ENCODE measurements at places on chromosomes 3 and 15. TPM values are rescaled to one million over a fixed set of nuclear protein-coding genes. Genes with fewer than 3 reads are reported as not detected.

DNA sequence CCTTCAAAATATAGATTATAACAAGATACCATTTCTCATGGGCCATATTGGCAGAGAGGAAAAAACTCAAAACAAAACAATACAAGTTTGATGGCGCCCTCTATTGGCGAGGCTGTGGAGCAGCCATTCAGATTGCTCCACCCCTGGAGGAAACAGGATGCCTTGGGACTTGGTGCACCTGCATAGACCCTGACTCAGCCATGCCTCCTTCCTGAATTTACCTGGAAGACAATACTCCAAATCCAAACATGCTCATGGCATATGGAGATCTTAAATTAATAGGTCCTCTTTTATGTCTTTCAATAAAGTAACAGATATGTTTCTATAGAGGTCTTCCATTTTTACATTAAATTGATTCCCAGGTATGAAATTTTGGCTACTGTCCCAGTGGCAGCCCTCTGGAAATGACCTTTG, 90.0 kb downstream of the APBA2 start:
- no peak for DNase-seq

DNA sequence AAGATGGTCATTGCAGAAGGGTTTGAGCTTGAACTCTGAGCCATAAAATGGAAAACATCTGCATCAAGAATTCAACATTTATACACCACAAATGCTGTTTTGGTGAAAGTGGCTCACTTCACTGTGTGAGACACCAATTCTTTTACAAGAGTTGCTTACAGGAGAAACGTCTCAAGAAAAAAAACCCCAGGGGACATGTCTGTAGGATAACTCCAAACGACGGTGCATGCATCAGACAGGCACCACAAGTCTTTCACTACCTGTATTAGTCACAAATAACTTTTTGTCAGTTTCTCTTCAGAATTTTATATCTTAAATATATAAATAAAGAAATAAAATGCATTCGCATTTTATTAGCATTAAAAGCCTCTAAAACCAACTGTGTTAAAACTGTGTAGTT, 164.3 kb downstream of the EFHB start:
- DNase-seq = no peak

GRCh38 chr3:42605546-42606173, 5.2 kb downstream of the NKTR start:
- DNase-seq = no peak

- no peak for DNase-seq
Measured at GRCh38 chr3:34619990-34620389, 821.6 kb downstream of the PDCD6IP start.

The EAF2 gene
- total RNA-seq = 1.4 TPM

The CHRNB4 gene
- total RNA-seq = not detected

DNA sequence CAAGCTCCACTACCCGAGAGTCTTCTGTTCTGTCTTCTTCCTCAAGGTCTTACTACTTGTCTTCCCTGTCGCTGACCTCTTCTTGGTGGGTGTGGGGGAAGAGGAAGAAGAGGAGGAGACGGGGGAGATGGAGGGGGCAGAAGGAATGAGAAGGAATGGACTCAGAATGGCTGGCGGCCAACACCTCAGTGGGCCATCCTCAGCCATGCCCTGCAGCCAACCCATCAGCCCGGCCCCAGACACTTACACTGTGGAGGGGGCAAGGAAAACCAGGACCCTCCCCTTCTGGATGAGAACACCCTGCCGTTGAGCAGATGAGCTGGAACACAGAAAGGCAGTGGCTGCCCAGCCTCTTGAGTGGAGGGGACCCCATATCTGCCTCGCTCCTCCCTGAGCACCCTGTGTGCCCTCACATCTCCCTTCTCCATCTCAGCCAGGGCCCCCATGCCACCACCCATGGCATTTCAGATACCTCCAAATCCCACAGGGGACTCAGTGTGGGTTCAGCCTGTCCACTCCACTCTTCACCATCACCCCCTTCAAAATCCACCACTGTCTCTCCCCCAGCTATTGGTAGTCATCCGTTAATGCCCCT, 45.5 kb upstream of the PRR23E start:
- DNase-seq = no peak

- no peak for DNase-seq
Measured at GRCh38 chr3:167718582-167718981, 16.1 kb downstream of the PDCD10 start.

The ACTC1 gene
- not detected for total RNA-seq

DNA sequence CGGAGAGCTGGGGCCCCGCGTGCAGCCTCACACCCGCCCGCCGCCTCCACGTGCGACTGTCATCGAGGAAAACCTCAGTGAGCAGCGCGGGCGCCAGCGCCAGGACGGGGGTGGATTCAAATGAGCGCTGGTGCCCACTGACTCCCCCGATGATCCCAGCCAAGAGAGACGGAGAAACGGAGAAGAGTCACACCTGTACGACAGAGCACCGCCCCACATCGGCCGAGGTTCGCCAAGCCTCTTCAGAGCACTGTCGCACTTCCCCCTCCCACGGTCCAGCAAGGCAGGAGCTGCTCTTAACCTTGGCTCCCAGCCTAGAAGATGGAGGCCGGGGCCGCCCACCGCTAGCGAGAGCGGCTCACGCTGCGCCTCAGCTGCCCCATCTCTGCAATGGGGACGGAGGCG, 130.9 kb upstream of the IQSEC1 start:
- DNase-seq = peak; percentile 31

The STRA6 gene
- total RNA-seq = 0.36 TPM

DNA sequence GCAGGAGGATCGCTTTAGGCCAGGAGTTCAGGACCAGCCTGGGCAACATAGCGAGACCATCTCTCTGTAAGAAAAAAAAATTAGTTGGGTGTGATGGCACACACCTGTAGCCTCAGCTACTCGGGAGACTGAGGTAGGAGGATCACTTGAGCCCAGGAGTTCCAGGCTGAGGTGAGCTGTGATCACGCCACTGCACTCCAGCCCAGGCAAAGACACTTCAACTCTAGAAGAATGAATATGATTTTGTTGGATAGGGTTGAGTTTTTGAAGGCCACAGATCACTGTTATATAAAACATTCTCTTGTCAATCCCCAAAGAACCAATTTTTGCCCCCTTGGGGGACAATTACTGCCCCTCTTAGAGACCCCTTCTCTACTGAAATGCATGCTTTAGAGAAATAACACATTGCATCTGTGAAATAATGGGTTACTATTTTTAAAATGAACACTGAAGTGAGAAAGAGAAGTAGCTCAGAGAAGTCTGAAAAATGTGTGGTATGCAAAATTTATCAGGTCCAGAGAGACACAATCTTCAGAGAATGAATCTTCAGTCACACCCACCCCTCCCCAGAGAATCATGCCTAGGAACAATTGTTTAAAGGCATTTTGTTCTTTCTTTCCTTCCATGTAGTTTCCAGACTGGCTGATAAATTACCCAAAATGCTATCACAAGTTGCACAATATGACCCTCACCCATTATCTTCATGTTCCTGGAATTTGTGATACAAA, 42.7 kb downstream of the METTL6 start:
- no peak for DNase-seq

The IMPG2 gene
- total RNA-seq = 0.36 TPM

- DNase-seq = no peak
Measured at GRCh38 chr3:28986922-28987321, 293.9 kb upstream of the RBMS3 start.

DNA sequence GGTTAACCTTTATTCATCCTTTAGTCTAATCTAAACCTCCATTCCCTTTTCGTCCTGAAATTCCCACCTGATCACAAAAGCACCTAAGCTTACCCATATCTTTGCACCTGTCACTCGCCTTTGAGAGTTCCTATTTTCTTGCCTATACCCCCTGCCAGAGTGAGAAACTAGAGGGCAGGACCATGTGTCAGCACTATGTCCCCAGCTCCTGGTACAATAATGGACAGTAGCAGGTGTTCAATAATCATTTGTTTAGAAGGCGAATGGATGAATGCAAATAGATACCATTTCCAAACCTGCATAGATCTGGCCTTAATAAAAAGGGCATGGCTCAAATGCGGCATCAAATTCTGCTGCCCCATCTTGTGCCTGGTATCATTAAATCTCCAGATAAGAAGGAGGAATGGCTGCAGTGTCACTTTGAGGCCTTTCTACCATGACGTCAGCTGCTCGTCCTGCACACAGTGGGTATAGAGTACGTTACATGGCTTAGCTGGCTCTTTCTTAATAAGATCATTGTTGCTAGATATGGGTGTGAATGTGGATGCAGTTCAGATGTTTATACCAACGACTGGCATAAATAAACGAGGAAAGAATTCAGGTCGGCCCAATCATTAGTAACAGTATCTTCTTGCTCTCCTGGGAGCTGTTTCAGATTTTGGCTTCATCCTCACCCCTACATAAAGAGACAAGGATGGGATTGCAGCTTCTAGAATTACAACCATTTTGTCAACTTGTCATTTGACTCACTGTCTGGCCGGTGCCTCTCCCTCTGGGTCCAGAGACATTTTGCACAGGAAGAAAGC, 148.7 kb downstream of the RORA start:
- DNase-seq = no peak

GRCh38 chr3:4670352-4670751, 177.2 kb downstream of the ITPR1 start:
- peak; percentile 51 for DNase-seq

DNA sequence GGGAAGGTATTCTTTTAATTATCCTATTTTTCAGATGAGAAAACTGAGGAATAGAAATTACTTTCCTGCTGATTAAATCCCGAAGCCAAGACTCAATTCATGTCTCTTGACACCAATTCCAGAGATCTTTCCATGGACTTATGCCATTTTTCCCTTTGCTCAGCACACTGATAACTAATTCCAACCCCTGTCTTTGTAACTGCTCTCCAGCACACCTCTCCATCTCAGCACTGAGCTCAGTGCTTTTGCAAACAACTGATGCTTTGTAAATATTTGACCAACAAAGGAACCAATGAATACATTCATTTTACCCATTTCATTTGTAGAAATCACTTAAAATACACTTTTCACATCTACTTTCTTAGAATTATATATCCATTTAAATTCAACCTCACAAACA, 249.1 kb downstream of the IL5RA start:
- DNase-seq = no peak

GRCh38 chr3:159896543-159896942, 92.1 kb upstream of the IL12A start:
- DNase-seq = no peak

The TRAT1 gene
- total RNA-seq = not detected

- DNase-seq = peak; percentile 68
Measured at GRCh38 chr3:145882436-145882835, 278.5 kb downstream of the PLOD2 start.

DNA sequence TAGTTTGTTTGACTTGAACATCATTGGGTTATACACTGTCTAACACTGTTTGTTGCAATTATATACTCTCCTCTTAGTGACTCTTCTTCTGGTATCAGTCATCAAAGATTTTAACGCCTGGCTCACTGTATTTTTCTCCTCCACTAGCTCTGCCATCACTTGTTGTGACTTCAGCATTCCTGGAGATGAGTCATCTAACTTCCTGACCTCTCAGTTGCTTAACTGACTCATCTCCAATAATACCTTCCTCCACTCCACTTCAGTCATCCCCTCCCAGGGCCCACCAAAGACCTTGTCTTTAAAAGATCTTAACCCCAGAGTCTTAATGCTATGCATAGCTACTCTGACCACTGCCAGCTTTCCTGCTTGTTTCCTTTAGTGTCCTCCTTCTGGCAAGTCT, 28.6 kb upstream of the CLSTN2 start:
- DNase-seq = no peak

The KCNMB3 gene
- 1.8 TPM for total RNA-seq

DNA sequence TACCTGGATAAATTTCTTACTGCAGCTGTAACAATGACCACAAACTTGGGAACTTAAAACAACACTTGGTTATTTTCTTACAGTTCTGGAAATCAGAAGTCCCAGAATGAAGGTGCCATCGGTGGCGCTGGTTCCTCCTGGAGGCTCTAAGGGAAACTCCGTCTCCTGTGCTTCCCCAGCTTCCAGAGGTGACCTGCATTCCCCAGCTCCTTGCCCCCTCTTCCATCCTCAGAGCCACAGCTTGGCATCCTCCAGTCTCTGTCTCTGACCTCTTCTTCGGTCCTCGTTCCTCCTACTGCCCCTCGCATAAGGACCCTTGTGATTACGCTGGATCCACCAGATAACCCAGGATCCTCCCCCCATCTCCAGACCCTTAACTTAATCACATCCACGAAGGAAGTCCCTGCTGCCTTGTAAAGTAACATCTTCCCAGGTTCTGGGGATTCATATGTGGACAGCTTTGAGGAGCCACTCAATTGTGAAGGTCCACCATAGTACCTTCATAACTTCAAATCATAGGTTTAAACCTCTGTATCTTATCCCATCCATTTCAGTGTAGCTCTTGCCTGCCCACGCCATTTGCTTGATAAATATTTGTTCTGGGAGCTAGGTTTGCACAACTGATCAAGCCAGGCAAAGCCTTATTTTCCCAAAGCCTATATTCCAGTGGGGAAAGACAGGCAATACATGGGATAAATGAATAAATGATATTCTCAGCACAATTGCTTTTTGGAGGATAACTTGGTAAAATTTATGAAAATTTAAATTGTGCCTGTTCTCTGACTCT, 34.8 kb downstream of the KLF15 start:
- no peak for DNase-seq

GRCh38 chr3:133455960-133456359, 56.1 kb downstream of the BFSP2 start:
- DNase-seq = no peak

GRCh38 chr3:97860364-97860763, 38.6 kb downstream of the CRYBG3 start:
- no peak for DNase-seq

- no peak for DNase-seq
Measured at GRCh38 chr3:160981217-160981938, 123.8 kb downstream of the B3GALNT1 start.

GRCh38 chr3:9946112-9947024, 5.8 kb downstream of the PRRT3 start:
- peak; percentile 99 for DNase-seq

DNA sequence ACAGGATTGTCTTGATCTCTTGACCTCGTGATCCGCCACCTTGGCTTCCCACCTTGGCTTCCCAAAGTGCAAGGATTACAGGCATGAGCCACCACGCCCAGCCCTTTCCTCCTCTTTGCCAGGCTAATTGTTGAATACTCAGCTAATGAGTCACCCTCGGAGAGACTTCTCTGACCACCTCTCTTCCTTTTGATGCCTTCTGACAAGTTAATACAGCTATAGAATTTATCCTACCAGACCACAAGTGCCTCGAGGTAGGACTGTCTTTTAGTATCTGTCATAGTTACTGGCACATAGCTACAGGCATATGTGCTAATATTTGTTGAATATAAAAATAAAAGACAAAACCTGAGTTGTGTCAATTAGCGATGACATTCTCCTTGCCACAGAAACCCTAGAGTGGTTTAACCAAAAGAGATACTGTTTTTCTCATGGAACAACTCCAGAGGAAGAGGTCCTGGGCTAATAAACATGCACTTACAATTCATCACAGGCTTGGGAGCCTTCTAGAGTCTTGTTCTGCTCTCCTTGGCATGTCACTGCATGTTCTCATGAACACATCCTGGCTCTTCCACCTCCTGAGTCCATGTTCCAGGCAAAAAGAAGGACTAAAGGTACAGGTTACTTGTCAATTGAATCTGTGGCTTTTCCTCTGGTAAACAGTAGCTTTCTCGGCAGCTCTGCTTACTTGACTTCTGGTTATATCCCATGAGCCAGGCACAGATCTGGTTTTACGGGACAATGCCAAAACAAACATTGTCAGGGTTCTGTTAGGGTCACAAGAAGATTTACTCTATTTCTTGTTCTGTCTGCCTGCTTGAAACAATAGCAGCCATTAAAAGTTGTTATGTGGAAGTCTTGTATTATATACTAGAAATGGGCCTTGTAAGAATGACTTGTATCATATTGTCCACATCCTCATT, 332.3 kb downstream of the THSD4 start:
- no peak for DNase-seq
